Esophagus muscularis mucosa (tissue), 4 donors: ENCODE measurements at places on chromosomes 7 and 10.

DNA sequence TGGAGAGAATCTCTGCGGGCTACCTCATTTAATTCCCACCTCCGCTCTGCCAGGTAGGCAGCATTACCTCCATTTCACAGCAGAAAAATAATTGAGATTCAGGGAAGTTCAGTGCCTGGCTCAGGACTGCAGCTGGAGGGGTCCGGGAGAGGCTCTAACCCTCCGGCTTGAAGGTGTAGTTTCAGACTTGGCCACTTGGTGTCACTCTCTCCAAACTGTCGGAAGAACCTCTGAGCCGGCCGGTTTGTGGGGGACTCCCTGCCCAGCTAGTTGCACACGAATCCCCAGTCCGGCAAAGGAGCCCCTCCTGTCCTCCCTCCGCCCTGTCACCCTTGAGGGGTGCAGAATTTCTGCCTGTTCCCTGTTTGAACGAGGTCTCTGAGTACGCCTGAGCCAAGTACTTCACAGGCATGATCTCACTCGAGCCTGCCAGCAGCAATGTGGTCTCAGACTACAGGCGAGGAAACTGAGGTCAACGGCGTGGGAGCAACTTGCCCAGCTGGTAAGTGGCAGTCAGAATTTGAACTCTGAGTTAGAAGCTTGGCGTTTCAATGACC lies 144.7 kb upstream of the ZNF716 start:
- H3K27me3 ChIP-seq = no peaks in the 10 kb centered on the region
- no peaks in the 10 kb centered on the region for H3K4me1 ChIP-seq
- no peak for DNase-seq
- H3K36me3 ChIP-seq = no peaks in the 10 kb centered on the region

DNA sequence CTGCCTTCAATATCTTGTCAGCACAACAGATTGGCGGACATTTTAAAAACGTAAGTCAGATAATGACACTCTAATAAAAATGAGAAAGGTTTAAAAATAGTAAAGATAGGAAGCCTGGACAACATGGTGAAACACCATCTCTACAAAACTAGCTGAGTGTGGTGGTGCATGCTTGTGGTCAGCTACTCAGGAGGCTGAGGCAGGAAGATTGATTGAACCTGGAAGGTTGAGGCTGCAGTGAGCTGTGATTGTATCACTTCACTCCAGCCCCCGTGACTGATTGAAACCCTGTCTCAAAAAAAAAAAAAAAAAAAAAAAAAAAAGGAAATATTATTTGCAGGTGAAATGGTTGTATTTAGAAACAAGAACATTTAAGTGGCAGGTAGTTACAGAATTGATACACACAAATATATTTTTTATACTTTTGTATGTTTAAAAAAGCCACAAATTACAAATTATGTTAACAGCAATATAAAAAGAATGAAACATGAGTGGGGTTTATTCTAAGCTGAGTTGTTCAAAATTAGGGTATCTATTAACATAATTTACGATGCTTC lies 141.9 kb downstream of the ADK start:
- no peak overlapping the region for H3K4me3 ChIP-seq
- DNase-seq = no peak
- no peaks in the 10 kb centered on the region for H3K27me3 ChIP-seq
- H3K27ac ChIP-seq = peak overlapping the region; percentile 65

DNA sequence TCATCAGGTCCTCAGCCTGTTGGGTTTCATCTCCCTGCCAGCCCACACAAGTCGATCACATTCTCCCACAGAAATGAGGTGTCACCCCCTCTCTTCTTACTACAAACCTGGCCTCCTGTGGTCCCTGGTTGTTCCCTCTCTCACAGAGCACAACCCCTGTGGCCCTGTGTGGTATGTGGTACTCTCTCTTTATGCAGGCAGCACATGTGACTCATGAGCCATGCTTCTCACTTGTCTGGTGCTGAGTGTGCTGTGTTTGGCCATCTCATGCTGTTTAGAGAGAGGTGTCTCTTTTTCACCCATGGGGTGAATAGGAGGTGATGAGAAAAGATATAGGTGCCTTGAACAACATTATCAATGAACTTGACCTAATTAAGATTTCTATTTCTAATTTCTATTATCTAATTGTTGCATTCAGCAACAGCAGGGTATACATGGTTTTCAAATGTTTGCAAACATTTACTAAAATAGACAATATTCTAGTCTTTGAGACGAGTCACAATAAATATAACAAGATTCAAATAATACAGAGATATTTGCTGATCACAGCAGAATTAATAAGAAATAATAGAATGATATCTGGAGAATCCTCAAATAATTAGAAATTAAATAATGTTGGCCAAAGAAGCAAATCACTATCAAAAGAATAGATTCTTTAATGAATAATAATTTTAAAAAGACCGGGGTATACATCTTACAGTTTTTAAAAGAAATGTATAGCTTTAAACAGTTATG lies 633.8 kb upstream of the IGFBP3 start:
- H3K4me3 ChIP-seq = no peak overlapping the region
- H3K27me3 ChIP-seq = no peaks in the 10 kb centered on the region
- H3K27ac ChIP-seq = no peak overlapping the region
- H3K4me1 ChIP-seq = peaks cover 36% of the 10 kb centered on the region

GRCh38 chr7:47284691-47285635 lies 296.9 kb downstream of the TNS3 start:
- peaks cover 16% of the 10 kb centered on the region for H3K36me3 ChIP-seq
- H3K4me1 ChIP-seq = no peaks in the 10 kb centered on the region
- peak; percentile 72 for DNase-seq
- no peak overlapping the region for H3K27ac ChIP-seq

GRCh38 chr10:125144693-125145623 lies 15.4 kb downstream of the CTBP2 start:
- no peak overlapping the region for H3K4me3 ChIP-seq
- H3K4me1 ChIP-seq = peaks cover 100% of the 10 kb centered on the region
- H3K36me3 ChIP-seq = peaks cover 8% of the 10 kb centered on the region
- H3K27ac ChIP-seq = peak overlapping the region; percentile 95
- DNase-seq = no peak

- no peaks in the 10 kb centered on the region for H3K36me3 ChIP-seq
- no peak for DNase-seq
- H3K4me3 ChIP-seq = no peak overlapping the region
- no peaks in the 10 kb centered on the region for H3K27me3 ChIP-seq
- no peaks in the 10 kb centered on the region for H3K4me1 ChIP-seq
Measured at GRCh38 chr10:67629461-67629971, 66.5 kb downstream of the CTNNA3 start.

DNA sequence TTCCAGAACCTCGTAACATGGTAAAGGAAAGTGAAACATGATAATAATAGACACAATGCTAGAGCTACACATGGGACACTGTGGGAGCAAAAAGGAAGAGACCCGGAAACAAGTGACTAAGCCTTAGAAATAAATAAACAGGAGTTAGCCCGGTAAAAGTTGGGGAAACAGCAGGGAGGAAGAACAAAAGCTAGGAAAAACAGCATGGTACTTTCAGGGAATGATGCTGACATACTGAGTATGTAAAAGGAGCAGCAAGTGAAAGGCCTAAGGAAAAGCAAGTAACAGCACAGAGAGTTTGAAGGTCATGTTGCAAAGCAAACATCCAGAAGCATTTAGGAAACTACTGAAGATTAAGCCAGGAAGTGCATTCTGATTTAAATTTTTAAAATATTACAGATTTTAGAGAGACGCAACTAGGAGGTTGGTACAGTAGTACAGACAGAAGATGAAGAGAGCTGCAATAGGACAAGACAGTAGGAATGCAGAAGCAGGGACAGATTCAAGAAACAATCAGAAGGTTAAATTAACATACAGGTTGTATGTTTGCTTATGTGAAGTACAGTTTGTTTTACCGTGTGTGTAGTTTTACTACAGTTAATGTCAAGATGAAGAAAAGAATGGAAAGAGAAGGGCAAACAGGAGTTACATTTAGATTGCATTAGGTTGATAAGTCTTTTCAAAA lies 63.7 kb downstream of the ARHGAP12 start:
- H3K4me1 ChIP-seq = peaks cover 34% of the 10 kb centered on the region
- no peak overlapping the region for H3K4me3 ChIP-seq
- peaks cover 4% of the 10 kb centered on the region for H3K36me3 ChIP-seq
- no peak overlapping the region for H3K27ac ChIP-seq
- no peak for DNase-seq

DNA sequence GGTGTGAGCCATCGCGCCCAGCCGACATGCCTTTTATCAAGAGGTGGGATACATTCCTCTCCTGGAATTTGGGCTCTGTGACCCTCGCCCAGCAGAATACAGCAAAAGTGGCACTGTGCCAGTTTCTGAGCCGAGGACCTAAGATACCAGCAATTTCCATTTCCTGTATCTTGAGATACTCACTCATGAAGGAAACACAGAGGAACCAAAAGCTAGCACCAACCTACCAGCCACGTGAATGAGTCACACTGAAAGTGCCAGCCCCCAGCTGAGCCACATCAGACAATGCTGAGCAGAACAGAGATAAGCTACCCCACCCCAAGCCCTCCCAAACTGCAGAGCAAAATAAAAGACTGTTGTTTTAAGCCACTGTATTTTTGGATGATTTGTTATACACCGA lies 56.3 kb downstream of the CACUL1 start:
- no peak overlapping the region for H3K27ac ChIP-seq
- peak; percentile 92 for DNase-seq
- peaks cover 18% of the 10 kb centered on the region for H3K36me3 ChIP-seq
- no peak overlapping the region for H3K4me3 ChIP-seq
- H3K4me1 ChIP-seq = peaks cover 28% of the 10 kb centered on the region
- H3K27me3 ChIP-seq = no peaks in the 10 kb centered on the region

DNA sequence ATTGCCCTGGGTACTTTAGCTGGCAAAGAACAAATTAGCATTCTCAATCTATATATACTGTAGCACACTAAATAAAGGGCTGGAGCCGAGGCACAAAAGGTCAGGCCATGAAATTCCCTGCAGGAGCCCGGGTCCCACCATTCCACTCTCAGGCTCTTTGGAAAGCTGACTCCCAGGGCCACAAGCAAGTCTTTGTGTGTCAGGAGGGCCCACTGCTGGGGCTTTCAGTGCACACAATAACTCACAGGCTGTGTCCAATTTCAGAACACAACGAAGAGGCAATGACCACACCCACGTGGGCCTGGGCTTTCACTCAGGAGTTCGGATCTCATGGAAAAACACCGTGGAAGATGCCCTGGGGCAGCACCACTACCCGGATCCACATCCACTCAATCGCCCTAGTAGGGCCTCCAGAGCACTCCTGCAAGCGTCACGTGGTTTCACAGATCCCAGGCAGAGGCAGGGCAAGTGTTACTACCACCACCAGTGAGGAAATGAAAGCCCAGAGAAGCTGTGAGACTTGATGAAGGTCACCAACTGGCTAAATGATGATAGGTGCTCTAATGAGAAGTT lies 60.3 kb downstream of the COBL start:
- DNase-seq = no peak
- peak overlapping the region; percentile 17 for H3K27ac ChIP-seq
- no peaks in the 10 kb centered on the region for H3K36me3 ChIP-seq
- H3K4me1 ChIP-seq = peaks cover 9% of the 10 kb centered on the region
- no peak overlapping the region for H3K4me3 ChIP-seq

- no peaks in the 10 kb centered on the region for H3K4me1 ChIP-seq
- H3K27me3 ChIP-seq = no peaks in the 10 kb centered on the region
- H3K27ac ChIP-seq = no peak overlapping the region
- H3K4me3 ChIP-seq = no peak overlapping the region
- DNase-seq = no peak
Measured at GRCh38 chr7:118572604-118573003, 348.1 kb downstream of the ANKRD7 start.

- H3K4me1 ChIP-seq = no peaks in the 10 kb centered on the region
- no peak for DNase-seq
- peaks cover 13% of the 10 kb centered on the region for H3K36me3 ChIP-seq
- no peak overlapping the region for H3K27ac ChIP-seq
- H3K27me3 ChIP-seq = no peaks in the 10 kb centered on the region
Measured at GRCh38 chr7:27863880-27864279, 123.9 kb downstream of the TAX1BP1 start.

- H3K27me3 ChIP-seq = no peaks in the 10 kb centered on the region
- H3K4me3 ChIP-seq = no peak overlapping the region
- no peak overlapping the region for H3K27ac ChIP-seq
- peak; percentile 57 for DNase-seq
- H3K4me1 ChIP-seq = no peaks in the 10 kb centered on the region
Measured at GRCh38 chr7:27434756-27435400, 192.3 kb downstream of the EVX1 start.

DNA sequence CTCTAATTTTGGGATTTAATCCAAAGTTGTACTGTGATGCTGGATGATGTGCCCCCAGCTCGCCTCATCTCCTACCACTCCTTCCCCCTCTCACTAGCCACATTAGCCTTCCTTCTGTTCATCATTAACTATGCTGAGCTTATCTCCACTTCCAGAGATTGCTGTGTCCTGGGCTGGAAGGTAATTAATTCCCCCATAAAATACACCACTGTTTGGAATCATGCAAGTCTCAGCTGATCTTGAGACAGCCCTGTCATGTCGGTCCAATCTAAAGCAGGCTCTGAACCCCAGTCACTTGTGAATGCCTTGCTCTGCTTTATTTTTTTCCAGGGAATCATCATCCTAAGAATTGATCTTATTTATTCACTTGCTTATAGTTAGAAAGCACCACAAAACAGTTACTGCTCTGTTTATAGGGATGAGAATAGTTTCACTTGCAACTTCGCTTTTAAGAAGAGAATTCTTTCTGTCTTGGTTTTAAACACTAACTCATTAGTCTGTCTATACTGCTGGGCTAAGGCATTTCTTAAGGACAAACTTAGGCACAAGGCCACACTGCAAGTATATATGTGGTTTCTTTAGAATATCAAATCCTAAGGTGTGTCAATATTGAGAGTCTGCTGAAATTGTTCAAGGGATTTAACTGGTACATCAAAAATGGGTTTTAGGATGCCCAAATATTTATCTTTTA lies 341.1 kb upstream of the SEMA3A start:
- no peak overlapping the region for H3K4me3 ChIP-seq
- H3K27ac ChIP-seq = no peak overlapping the region
- DNase-seq = no peak
- no peaks in the 10 kb centered on the region for H3K27me3 ChIP-seq
- H3K36me3 ChIP-seq = no peaks in the 10 kb centered on the region

DNA sequence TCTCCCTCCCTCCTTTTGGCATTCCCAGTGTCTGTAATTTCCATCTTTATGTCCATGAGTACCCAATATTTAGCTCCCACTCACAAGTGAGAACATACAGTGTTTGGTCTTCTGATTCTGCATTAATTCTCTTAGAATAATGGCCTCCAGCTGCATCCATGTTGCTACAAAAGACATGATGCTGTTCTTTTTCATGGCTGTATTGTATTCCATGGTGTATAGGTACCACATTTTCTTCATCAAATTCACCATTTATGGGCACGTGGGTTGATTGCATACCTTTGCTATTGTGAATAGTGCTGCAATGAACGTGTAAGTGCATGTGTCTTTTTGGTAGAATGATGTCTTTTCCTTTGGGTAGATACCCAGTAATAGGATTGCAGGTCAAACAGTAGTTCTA lies 576.8 kb downstream of the GALNT17 start:
- H3K27me3 ChIP-seq = no peaks in the 10 kb centered on the region
- DNase-seq = no peak
- H3K4me3 ChIP-seq = no peak overlapping the region
- H3K4me1 ChIP-seq = no peaks in the 10 kb centered on the region
- no peak overlapping the region for H3K27ac ChIP-seq
- H3K36me3 ChIP-seq = peaks cover 16% of the 10 kb centered on the region

- no peak overlapping the region for H3K4me3 ChIP-seq
- peaks cover 89% of the 10 kb centered on the region for H3K36me3 ChIP-seq
- DNase-seq = no peak
- H3K27me3 ChIP-seq = no peaks in the 10 kb centered on the region
- no peaks in the 10 kb centered on the region for H3K4me1 ChIP-seq
Measured at GRCh38 chr10:92486637-92487036, 87.3 kb downstream of the IDE start.
